CD8-positive, alpha-beta memory T cell (primary cell): ENCODE measurements at places on chromosomes 6 and 20. TPM values are rescaled to one million over a fixed set of nuclear protein-coding genes. Genes with fewer than 3 reads are reported as not detected.

HDGFL1 gene
- total RNA-seq, result not detected

IP6K3 gene
- not detected for total RNA-seq

C6orf52 gene
- total RNA-seq, result 7.4 TPM

DNA sequence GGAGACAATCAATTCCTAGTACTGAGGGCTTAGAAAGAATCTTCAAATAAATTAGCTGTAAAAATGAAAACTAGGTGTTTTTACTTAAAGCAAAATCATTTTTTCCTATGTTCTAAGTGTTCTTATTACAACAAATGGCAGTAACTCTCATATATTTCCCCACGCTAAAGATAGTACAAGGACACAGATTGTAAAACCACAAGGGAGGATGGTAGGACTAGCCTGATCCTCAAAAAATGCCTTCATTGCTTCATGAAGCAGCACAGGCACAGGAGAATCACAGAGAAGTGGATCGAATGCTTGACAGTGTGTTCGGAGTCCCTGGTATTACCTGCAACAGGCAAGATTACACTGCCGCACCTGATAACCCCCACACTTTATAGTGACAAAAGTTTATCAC, 58.5 kb downstream of the SAMD3 start:
- DNase-seq, result no peak

DNA sequence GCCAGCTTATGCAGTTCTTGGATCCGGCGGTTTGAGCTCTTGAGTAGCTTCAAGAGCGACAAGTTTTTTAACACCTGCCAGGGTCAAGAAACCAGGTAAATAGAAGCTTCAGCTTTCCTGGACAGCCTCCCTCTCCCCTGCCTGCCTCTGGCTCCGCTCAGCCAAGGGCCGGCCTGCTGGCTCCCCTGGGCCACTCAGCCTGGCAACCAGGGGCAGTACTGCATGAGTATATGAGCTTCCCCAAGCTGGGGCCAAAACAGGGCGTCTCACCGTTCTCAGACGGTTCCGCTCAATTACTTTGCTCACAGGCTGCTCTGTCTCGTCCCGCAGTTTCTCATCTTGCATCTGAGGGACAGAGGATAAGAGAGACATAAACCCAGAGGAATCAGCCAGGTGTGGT, 856 bp downstream of the TP53TG5 start:
- DNase-seq, result no peak

GRCh38 chr20:3871550-3872265, 17.5 kb upstream of the PANK2 start:
- no peak for DNase-seq

- no peak for DNase-seq
Measured at GRCh38 chr6:10151144-10151915, 263.5 kb downstream of the TFAP2A start.

- DNase-seq, result no peak
Measured at GRCh38 chr6:56448046-56448445, 194.6 kb downstream of the DST start.

- no peak for DNase-seq
Measured at GRCh38 chr6:124200661-124201060, 397.0 kb downstream of the NKAIN2 start.

DNA sequence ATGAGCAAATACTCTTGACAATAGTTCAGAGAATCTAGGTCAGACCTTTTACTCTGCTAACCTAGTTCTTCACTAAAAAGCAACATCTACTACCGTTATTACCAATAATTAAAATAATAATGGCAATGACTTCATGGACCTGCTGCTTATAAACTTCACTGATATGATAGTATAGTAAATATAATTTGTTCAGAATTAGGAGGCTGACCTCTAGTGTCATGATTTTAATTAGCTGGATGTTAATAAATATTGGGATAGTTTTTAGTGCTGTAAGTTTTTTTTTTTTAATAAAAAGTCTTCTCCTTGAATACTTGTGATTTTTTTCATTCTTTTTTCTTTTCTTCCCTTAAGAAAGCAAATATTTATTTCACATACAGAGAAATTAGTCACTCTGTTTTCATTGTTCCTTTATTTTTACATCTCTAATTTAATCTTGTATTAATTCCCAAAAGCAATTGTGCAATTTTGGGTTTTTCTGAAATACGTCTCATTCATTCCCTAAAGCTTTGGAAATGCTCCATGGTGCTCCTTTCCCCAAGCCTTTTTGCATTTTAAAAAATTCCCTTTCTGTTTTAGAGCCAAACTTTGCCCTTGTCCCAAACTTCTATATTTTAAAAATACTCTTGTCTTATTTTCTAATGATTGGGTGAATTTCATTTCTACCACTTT, 46.6 kb upstream of the UST start:
- no peak for DNase-seq

GRCh38 chr6:42748203-42748898, 2.4 kb upstream of the TBCC start:
- DNase-seq, result no peak

- no peak for DNase-seq
Measured at GRCh38 chr6:161137839-161138542, 135.9 kb downstream of the AGPAT4 start.

GRCh38 chr6:4844108-4844507, 67.9 kb downstream of the CDYL start:
- no peak for DNase-seq

DNA sequence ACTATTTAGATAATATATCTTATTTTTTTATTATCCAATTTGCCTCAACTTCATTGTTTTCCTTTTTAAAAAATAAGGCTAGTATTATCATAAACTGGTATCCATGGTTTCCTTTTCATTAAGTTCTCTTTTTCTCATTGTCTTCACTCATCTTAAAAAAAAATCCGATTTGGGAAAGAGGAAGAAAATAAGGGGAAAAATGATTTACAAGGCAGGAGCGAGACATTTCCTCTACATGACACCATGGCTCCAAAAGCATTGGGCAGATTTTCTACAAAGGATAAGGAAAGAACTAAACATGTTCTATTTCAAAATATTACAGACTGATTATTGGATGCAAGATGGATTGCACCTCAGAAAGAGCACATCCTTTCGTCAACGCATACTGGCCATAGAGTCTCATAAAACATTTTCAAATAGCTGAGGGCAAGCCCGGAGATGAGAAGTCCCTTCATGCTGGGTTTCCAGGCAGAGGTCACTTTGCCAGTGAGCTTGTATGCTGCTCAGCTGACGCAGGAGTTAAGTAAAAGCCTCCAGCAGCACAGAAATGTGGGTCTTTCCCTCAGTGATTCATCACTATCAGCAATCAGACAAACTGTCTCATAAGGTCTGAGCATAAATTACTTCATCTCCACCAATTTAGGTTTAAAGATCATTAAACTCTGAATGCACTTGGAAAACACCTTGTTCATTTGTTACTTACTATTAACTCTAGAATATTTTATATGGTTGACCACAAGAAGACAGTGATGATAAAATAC, 129.0 kb upstream of the TNFAIP3 start:
- DNase-seq, result no peak

DNA sequence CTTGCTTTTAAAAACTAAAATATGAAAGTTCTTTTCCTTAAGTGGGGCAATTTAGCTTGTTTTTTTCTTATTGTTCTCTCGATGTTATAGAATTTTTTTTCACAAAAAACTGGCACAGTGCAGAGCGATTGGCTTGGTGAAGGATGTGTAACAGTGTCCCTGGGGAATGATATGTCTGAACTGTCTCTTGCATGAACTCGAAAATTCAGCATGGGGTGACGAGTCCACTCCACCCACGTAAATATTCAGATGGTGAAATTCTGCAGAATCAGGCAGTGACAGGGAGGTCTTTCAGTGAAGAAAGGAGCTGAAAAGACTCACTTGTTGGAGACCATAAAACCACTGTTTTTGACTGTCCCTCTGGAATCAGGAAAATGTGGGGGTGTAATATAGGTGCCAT, 505.3 kb downstream of the MMUT start:
- no peak for DNase-seq

DNA sequence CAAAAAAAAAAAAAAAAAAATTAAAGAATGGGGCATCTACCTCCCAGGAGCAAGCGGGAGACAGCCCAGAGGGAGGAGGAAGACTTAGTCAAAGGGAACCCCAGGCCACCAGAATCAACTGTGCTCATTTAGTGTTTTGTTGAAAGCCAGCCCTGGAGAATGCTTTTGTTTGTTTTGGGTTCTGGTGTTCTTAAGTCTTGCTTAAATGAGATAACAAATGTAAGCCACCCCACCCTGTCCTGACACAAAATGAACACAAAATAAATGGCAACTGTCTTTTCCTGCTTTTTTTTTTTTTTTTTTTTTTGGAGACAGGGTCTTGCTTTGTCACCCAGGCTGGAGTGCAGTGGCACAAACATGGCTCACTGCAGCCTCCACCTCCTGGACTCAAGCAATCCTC, 165.0 kb upstream of the JARID2 start:
- no peak for DNase-seq
